ENCODE measurements at places on chromosomes 6 and 20.

- no peak for DNase-seq
These were observed 576 bp upstream of the RRP36 start for GRCh38 chr6:43020847-43021246.

DNA sequence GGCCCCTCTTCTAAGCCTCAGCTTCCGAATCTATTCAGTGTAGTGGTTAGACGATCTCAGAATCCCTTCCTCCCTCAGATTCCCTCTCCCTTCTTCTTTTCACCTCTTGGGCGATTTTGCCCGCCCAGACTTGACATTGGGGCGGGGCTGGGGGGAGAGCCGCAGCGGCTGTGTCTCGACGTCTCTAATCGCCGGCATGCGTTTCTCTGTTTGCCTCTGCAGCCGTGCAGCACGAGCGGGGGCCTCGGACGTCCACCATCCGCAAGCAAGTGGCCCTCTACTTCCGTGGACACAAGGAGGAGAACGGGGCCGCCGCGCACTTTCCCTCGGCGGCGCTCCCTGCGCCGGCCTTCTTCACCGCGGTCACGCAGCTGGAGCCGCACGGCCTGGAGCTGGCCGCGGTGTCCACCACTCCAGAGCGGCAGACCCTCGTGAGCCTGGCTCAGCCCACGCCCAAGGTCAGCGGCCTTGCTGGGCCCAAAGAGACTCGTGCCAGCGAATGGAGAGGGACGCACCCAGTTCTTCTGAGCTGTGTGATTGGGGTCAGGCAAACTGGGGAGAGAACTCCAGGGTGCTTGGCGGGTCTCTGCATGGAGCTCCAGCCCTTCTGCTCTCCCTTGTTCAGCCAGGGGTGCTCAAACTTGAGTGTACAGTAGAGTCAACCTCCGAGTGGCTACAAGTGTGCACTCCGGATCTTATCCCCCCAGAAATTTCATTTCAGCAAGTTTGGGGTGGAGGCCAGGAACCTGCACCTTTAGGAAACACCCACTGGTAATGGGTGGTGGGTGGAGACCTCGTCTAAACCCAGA is 10.7 kb downstream of the NR2E1 start:
- DNase-seq, result no peak

DNA sequence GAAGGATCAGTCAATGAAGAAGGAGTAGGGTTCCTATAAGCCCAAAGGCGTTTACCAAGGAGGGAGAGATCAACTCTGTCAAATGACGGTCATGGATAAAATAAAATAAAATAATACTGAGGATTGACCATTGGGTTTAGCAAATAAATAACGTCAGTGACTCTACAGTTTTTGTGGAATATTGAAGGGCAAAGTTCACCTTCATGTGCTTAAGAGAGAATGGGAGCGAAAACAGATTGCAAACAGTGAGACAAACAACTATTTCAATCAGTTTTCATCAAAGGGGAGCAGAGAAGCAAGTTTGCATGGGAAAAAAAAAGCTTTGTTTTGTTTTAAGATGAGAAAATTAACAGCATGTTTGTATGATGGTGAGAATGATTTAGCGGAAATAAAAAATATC is 17.6 kb upstream of the NT5DC1 start:
- DNase-seq, result no peak

GRCh38 chr6:39226639-39227329 is 2.5 kb downstream of the KCNK5 start:
- no peak for DNase-seq

Data from stimulated activated CD4-positive, alpha-beta T cell treated with anti-CD3 and anti-CD28 coated beads, Interleukin-4, amount 100 ng/mL, for 24 hours (primary cell).